ENCODE measurements at places on chromosomes 5 and 9. TPM values are rescaled to one million over a fixed set of nuclear protein-coding genes. Genes with fewer than 3 reads are reported as not detected.

DNA sequence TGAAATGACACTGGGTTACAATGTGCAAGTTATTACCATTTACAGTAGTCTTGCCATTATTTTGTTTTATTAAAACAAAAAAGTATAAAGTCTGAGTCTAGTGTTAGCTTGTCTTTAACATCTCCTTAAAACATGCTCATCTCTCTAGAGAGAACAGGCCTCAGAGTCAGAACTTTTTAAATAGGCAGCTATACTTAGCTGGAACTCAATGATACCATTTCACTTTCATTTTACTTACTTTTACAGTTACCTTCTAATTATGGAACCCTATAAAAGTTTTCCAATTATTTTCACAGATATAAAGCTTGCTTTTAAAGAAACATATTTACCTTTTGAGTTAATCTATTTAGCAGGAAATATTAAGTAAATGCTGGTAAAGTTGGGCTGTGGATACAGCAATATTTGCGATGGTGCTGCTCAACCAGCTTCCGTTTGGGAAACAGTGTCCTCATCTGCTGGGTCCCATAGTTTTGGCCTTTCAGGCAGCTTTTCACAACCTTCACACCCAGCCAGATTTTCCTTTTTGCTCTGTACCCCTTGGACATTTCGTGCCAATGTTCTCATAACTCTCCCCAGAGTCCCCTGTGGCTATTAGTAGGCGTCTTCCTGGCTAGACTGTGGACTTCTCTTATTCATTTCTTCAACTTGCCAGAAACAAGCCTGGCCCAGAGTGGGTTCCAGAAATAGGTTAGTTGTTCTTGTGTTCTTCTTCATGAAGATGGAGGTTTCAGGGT is 36.3 kb upstream of the UBTD2 start:
- H3K4me1 ChIP-seq, result peaks cover 5% of the 10 kb centered on the region
- no peak overlapping the region for H3K4me3 ChIP-seq
- H3K36me3 ChIP-seq, result no peaks in the 10 kb centered on the region
- peak; percentile 62 for DNase-seq

DNA sequence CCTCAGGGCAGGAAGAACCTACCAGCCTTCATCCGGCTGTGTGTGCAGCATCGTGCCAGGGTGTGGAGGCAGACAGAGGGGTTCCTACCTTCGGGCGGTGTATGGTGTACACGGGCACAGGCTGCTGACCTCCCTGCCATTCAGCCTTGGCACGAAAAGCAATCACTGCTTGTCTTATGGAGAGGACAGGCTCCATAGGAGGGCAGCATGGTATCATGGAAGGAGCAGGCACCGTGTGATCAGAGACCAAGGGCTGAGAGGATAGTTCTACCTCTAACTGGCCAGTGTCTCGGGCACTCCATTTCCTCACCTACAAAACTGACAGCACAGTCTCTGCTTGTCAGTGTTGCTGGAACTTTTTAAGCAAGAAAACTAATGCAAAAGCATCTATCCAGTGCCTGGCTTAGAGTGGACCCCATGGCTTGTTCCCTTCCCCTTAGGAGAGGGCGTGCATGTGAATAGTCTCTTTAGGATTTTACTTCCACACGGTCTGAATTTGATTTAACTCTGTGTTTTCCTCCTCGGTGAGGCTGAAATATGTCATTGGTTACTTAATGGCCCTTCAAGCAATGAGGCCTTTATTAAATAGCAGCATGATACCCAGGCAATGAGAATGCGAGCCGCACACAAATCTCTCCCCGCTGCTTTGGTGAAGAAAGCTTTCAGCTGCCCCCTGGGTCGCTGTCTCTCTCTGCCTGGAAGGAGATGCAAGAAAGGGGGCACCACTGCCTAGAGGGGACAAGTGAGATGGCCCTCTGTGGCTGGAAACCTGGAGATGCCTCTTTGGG is 22.2 kb downstream of the TTLL11 start:
- H3K4me3 ChIP-seq, result no peak overlapping the region
- no peak overlapping the region for H3K27ac ChIP-seq
- H3K36me3 ChIP-seq, result no peaks in the 10 kb centered on the region
- no peak for DNase-seq
- H3K27me3 ChIP-seq, result no peaks in the 10 kb centered on the region

GRCh38 chr5:7894860-7895259 is 25.9 kb downstream of the MTRR start:
- no peak overlapping the region for H3K4me3 ChIP-seq
- H3K36me3 ChIP-seq, result peaks cover 61% of the 10 kb centered on the region
- no peaks in the 10 kb centered on the region for H3K4me1 ChIP-seq
- no peaks in the 10 kb centered on the region for H3K27me3 ChIP-seq

DNA sequence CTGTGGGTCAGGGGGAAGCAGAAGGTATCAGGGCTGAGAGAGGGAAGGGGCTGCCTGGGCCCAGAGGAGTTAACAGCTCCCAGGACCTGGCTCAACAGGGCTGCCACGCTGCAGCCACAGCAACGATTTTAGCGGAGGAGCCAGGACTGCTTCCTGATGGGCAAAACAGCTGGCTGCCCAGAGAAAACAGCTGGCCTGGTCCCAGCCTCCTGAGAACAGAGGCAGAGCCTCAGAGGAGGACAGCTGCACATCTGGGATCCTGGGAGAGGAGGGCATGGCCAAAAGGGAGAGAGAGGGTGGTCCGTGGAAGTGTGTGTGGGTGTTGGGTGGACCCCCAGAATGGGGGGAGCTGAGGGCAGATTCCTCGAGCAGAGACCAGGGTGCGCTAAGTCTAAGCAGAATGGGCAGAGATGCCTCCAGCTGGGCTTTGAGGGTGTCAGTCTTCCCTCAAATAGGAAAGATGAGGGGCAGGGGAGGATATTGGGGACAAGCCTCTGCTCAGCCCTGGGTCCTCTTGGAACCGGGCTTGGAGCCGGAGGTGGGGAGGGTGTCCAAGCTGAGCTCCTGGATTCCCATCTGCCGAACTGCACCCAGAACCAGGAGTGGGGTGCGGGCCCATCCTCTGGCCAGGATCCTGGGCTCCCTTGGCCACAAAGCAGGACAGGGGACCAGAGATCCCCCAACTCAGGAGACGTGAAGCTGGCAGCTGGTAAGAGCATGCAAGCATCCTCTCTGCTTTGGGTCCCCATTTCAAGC is 9.1 kb upstream of the CERCAM start:
- H3K27ac ChIP-seq, result no peak overlapping the region
- no peaks in the 10 kb centered on the region for H3K36me3 ChIP-seq
- no peak overlapping the region for H3K4me3 ChIP-seq
- peaks cover 8% of the 10 kb centered on the region for H3K4me1 ChIP-seq

- no peak overlapping the region for H3K27ac ChIP-seq
- no peak overlapping the region for H3K4me3 ChIP-seq
- 0 out of 2 replicates have a peak, but pooled peaks cover 3% of the 10 kb centered on the region for H3K4me1 ChIP-seq
- DNase-seq, result peak; percentile 27
- no peaks in the 10 kb centered on the region for H3K36me3 ChIP-seq
- H3K27me3 ChIP-seq, result no peaks in the 10 kb centered on the region
Observed at GRCh38 chr5:62689599-62690368, 111.2 kb downstream of the LRRC70 start.

The DND1 gene
- 0.22 TPM for total RNA-seq

The ADAMTS19 gene
- not detected for total RNA-seq

The ELOVL7 gene
- not detected for total RNA-seq

The LEAP2 gene
- total RNA-seq, result not detected
